ENCODE measurements at places on chromosomes 5 and 9.

DNA sequence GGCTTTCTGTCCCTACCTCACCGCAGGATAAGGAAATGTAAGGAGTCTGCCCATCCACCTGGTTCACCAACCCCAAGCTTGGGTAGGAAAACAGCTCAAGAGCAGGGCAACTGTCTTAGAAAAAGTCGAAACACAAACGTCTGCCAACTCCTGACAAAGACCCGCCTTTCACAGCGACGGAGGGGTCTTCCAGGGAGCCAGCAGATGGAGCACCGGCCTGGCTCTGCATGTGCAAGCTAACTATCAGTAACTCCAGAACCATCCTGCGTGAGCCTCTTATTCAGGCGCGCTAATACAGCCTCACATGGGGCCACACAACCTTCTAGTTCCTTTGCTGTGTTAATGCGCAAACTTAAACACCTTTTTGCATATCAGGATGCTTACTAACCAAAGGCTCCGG is 26.9 kb downstream of the CAMSAP1 start:
- DNase-seq, result no peak

DNA sequence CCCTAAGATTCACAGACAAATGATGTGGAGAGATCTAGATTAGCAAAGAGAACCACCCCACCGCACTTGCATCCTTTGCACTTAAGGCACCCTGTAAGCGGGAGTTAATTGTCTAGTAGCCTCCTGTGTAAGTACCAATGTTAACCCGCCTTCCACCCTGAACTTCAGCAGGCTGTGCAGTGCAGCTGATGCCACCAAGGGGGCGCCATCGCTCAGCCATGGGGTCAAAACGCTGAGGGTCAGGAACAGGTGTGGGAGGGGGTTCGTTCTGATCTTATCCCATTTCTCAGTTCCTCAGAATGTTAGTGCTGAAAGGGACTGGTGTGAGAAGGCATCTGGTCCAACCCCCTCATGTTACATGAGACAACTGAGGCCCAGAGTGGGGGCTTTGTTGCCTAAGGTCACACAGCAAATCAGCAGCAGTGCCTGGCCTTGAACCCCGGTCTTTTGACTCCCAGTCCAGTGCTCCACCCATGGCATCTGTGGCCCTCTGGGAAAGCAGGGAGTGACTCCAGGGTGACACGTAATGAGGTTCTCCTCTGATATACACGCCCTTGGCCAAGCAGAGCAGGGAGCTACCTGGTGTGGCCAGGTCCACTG is 57.3 kb downstream of the CYFIP2 start:
- DNase-seq, result peak; percentile 36

- peak; percentile 86 for DNase-seq
Observed at GRCh38 chr5:1479581-1480188, 34.4 kb upstream of the SLC6A3 start.

- no peak for DNase-seq
Observed at GRCh38 chr5:129111351-129111750, 16.8 kb downstream of the ISOC1 start.

DNA sequence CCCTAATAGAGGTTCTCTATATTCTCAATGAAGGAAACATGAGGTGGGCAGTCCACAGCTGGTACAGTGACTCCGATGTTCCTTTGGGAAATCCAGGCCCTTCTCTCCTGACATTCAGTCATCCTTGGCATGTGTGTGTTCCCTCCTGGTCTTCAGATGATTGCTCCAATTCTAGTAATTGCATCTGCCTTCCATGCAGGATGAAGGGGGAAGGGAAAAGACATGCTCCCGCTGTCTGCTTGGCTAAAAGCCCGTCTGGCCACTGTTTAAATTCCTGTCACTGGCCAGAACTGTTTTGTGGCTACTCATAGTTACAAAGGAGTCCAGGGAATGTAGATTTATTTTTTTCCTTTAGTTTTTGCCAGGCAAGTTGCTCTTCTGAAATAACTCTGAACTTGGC is 65.0 kb downstream of the MAST4 start:
- DNase-seq, result no peak

GRCh38 chr5:31361234-31361633 is 167.7 kb downstream of the CDH6 start:
- no peak for DNase-seq

DNA sequence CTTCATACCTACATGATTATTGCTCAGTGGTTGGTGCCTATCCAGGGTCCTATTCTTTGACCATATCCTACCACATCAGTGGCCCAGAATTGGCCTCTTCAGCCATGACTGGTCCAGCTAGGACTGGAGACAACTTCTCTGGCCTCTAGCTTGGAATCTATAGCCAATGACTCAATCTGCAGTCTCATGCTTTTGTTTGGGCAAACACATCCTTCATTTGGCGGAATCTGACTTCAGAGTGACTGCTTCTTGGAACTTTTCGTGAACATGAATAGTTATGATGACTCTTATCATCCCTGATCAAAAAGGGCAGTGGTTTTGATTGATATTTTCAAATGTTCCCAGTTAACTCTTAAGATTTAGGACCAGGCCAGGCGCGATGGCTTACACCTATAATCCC is 134.1 kb downstream of the PAPPA start:
- no peak for DNase-seq

- no peak for DNase-seq
Observed at GRCh38 chr5:95915999-95916686, 45.5 kb downstream of the ELL2 start.

DNA sequence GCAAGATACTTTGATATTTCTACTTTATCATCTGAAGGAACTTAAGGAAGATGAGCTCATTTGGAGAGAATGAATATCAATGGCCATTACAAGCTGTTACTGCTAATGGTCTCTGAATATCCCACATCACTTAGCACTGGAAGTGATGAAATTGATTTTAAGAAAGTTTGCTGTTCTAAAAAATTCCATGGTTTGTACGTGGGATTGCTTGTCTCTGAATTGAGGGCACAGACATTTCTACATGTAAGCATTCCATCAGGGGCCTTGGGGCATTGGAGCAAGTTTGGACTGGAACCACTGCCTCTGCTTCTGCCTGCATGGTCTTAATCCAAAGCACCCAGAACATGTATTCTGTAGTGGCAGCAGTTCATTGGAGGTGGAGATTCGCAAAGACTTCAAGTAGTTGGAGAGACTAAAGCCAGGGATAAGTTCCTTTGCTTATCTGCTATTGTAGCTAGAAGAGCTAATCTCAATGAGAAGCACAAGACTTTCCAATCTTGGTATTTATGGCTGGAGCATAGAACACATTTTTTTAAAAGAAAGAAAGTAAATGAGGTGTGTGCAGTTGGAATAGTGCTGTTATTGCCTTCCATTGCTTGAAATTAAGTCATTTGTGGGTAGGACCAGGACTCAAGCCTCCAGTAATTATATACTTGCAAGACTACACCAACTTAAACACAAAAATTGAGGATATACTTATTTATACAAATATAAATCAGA is 424.2 kb downstream of the SPATA31D1 start:
- DNase-seq, result no peak

- DNase-seq, result peak; percentile 63
Observed at GRCh38 chr5:38994324-38994927, 79.8 kb downstream of the RICTOR start.

DNA sequence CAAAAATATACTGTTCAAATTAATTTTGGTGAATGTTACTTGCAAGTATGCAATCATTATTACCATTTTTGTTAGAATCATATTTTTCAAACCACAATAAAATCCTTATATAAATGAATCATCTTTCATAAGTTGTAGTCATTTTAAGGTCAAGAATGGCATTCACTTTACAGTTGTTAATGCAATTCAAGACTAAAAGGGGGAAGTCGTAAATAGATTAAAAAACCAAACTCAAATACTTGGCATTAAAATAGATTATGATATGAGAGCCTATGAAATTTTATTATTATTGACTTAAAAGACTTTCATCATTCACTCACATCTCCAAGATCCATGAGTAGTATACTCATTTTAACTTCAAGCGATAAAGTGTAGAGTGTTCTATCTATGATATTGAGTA is 11.6 kb downstream of the CDH9 start:
- no peak for DNase-seq

DNA sequence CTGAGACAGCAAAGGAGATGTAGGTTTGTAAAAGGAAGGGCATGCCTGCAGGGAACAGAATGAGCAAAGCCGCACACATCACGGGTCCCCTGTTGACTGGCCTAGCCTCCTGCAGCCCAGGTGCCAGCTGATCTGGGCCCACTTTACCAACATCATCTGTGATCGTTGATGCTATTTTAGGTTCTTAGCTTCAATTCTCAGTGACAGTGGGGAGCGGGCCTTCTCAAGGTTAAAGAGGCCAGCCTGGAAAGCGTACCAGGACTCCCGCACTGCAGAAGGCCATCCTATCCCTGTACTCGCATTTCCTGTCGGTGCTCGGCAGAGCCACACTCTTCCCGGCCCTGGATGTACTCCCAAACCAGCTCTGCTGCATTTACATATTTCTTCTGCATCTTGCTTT is 213.5 kb upstream of the IRX1 start:
- DNase-seq, result no peak

- DNase-seq, result no peak
Observed at GRCh38 chr5:32249668-32250067, 63.1 kb downstream of the MTMR12 start.

DNA sequence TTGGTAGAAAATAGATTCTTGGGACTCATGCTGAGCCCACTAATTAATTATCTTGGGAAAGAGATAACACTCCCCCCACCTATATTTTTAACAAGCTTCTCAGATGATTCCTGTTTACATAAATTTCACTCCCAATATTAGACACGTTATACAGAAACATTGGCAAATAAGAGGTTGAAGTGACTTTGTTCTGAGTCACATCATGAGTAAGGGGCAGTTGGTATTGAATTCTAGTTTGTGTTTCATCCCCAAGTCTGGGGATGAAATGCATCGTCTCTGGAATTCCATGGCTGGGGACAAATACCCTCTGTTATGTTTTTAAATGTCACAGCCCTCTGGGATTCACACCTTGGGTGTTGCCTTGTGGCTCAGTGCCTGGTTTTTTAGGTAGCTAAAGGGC is 41.0 kb downstream of the BASP1 start:
- no peak for DNase-seq

GRCh38 chr9:75891771-75892215 is 1.3 kb downstream of the PCSK5 start:
- DNase-seq, result no peak

DNA sequence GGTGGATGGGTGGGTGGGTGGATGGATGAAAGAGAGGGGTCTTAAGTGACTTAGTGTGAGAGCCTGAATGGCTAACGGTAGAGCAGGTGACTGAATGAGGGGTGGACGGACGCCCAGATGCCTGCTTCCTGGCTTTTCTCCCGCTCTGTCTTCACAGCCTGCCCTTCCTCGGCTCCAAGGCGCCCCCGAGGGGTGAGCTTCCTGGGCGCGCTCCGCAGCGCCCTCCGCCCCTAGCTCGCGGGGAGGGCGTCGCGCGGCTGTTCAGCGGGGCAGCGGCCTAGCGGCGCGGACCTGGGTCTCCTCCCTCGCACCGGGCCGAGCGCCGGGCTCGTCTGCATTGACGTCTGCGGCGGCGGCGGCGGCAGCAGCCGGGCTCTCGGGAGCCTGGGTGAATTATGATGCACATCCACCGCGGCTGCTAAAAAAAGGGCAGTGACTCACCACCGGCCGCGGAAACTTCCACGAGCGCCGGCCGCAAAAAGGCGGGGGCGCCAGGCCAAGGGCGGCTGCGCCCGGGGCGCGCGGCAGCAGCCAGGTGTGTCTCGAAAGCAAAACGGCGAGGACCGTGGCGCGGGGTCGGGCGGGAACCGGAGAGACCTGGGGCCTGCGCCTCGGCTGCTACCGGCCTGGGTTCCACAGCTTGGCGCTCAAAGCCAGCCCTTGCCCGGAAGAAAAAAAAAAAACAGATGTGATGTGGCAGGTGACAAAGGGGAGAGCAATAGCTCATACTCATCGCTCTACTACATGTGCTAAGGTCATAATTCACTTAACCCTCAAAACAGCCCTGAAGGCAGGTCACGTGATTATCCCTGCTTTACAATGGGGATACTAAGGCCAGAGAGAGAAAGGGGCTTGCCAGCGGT is 143.0 kb upstream of the ADRA1B start:
- no peak for DNase-seq

- DNase-seq, result no peak
Observed at GRCh38 chr5:155128786-155129512, 115.4 kb downstream of the KIF4B start.

GRCh38 chr5:171952021-171952420 is 54.4 kb downstream of the FBXW11 start:
- no peak for DNase-seq

DNA sequence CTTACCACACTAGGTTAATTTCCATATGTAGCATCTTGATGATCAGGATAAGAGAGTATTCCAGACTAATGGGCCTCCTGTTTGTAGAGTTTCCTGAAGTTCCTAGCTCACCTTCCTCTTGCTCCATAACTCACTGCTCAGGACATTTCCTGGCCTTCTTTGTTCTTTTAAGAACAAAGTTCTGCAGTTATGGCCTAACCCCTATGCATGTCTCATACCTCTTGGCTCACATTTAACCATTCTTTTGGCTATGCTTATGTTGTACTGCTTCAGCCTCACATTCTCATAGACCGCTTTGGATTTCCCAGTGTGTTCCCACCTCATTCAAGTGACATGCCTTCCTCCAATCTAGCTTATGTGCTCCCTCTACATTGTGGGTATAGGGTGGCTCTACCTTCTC is 40.5 kb upstream of the HMGCS1 start:
- DNase-seq, result no peak

DNA sequence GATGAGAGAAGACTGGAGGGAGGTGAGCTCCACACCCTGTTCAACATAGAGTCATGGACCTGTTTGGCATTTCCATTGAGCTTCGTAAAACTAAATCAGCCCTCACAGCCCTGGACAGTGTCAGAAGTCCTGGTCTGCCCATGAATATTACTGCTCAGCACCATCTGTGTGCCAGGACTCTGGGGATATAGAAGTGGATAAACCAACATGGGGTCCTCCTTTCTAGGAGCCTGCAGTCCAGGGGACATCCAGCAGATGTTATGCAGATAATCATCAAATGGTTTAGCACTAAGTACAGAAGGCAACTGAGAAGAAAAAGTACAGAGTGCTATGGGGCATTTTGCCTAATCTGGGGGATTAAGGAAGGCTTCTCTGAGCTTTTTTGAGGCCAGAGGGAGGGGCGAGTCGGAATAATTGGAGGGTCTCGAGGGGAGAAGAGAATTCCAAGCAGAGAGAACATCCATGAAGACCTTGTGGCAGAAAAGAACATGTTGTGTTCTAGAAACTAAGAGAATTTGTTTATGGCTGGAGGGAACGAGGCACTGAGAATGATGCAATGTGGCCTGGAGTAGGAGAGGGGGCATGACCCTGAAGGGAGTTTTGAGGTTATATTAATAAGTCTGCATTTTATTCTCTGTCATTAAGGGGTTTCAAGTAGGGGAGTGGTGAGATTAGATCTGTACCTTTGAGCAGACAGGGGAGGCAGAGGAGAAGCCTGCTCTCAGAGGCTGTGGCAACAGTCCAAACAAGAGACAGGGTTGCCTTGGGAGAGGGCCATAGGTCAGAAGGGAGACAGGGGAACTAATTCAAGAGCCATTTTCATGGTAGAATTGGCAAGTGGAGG is 63.5 kb upstream of the SLC2A8 start:
- DNase-seq, result no peak

- DNase-seq, result no peak
Observed at GRCh38 chr5:78360674-78360923, 182 bp downstream of the SCAMP1 start.
